GM19239 (cell line): ENCODE measurements at places on chromosomes 6 and 20.

- no peak for DNase-seq
These were observed 14.7 kb downstream of the PI16 start for GRCh38 chr6:36969240-36969691.

DNA sequence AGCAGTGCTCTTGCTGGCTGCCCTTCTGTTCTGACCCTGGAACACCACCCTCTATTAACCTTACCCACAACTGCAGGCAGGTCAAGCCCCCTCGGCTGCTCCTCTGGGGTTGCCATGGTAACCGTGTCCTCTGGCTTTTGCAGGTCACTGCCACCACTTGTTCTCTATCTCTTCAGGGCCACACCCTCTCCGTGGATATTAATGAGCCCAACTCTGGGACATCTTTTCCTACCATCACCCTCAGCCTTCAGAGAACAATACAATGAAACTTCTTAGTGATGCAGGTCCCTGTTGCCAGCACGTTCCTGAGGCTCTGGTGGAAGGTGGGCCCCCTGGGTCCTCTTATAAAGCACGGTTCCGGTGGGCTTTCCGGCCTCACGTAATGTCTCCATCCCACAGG, 30.8 kb upstream of the MICB start:
- DNase-seq = no peak

DNA sequence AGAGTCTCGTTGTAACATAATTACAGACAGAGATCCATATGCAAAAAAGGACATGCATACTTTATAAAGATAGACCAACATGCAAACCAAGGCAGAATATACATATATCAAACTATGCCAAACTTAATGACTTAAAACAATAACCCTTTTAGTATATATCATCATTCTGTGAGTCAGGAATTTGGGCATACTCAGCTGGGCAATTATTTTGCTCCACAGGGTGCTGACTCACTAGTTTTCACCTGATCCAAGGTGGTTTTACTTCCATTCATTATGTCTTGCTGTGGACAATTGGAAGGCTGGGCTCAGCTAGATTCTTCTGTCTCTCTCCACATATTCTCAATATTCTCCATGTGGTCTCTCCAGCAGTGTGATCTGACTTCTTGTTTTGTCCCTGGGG, 41.2 kb upstream of the RNF146 start:
- no peak for DNase-seq

DNA sequence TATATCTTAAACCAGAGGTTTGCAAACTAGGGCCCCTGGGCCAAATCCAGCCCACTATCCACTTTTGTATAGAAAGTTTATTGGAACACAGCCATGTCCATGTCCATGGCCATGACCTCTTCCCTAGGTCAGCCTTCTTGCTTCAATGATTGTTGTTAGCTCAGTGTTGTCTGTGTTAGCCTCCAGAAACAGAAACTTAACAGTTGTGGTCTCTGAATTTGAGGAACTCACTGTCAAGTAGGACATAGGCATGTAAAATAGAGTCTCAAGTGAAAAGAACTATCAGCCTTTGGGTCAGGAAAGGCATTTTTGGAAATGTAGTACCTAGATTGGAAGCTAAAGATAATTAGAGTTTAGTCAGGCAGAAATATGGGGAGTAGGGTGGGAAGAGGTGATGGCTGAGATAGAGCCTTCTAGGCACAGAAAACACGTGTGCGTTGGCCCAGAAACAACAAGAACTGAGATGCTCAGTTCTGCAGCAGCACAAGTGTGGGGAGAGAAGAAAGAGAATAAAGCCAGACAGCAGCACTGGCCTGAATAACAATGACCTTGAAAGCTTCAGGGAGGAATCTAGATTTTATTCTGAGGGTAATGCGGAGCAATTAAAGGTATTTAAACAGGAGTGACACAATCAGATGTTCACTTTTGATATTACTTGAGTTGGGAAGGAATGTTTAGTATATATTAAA, 87.0 kb upstream of the OLIG3 start:
- DNase-seq = no peak

GRCh38 chr6:85322446-85323105, 127.3 kb upstream of the NT5E start:
- DNase-seq = no peak

GRCh38 chr6:41940759-41941279, 789 bp downstream of the CCND3 start:
- no peak for DNase-seq
